ENCODE measurements at places on chromosomes 2 and 18. TPM values are rescaled to one million over a fixed set of nuclear protein-coding genes. Genes with fewer than 3 reads are reported as not detected.
A peak's percentile ranks its signal among the peaks of the same experiment; 100 is the strongest.

ZNF804A gene
- total RNA-seq, result not detected

PFN4 gene
- not detected for total RNA-seq

SMAD7 gene
- 30.0 TPM for total RNA-seq

VAMP8 gene
- total RNA-seq, result 132 TPM

DIPK1C gene
- total RNA-seq, result not detected

CERKL gene
- 0.08 TPM for total RNA-seq

RGPD5 gene
- 16.1 TPM for total RNA-seq

GRCh38 chr2:172510088-172510487, 45.8 kb upstream of the PDK1 start:
- H3K4me3 ChIP-seq, result no peak overlapping the region
- H3K4me1 ChIP-seq, result peaks cover 8% of the 10 kb centered on the region
- H3K27ac ChIP-seq, result no peak overlapping the region
- DNase-seq, result no peak

DNA sequence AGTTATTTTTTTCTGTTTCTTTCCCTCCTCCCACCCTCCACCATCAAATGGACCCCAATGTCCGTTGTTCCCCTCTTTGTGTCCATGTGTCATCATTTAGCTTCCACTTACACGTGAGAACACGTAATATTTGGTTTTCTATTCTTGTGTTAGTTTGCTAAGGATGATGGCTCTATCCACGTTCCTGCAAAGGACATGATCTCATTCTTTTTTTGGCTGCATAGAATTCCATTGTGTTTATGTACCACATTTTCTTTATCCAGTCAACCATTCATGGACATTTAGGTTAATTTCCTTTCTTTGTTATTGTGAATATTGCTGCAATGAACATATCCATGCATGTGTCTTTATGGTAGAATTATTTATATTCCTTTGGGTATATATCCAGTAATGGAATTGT, 91.3 kb upstream of the TNP1 start:
- DNase-seq, result no peak
- no peaks in the 10 kb centered on the region for H3K27me3 ChIP-seq
- H3K36me3 ChIP-seq, result no peaks in the 10 kb centered on the region
- no peak overlapping the region for H3K4me3 ChIP-seq
- H3K4me1 ChIP-seq, result no peaks in the 10 kb centered on the region

DNA sequence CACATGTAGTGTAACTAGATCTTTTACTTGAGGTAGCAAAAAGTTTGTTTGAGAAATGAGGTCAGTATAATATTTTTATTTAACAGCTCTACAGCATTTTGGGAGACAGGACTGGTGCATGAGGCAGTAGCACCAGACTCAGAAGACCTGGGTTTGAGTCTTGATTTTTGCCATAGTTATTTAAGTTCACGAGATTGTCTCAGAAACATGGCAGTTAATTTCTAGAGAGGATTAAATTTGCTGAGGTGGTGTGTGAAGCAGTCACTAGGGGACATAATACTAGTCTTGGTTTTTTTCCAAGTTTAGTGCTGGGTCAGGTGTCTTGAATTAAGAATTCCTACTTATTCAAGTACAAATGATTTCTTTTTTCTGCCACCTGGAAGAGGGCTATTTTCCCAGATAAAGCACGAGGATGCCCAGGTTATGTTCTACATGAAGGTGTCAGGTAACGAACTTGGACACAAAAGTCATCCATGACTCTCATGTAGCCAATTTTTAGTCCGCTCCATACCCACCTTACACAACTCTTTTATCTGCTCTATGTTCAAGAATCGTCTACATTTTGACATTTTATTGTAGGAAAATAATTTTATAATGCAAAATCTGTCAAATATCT, 1.4 kb downstream of the MARCHF7 start:
- H3K27me3 ChIP-seq, result no peaks in the 10 kb centered on the region
- peaks cover 56% of the 10 kb centered on the region for H3K4me1 ChIP-seq
- DNase-seq, result no peak

- no peaks in the 10 kb centered on the region for H3K27me3 ChIP-seq
- H3K36me3 ChIP-seq, result no peaks in the 10 kb centered on the region
- no peak overlapping the region for H3K27ac ChIP-seq
- H3K4me3 ChIP-seq, result no peak overlapping the region
These were observed 82.0 kb downstream of the SGPP2 start for GRCh38 chr2:222506230-222506935.

DNA sequence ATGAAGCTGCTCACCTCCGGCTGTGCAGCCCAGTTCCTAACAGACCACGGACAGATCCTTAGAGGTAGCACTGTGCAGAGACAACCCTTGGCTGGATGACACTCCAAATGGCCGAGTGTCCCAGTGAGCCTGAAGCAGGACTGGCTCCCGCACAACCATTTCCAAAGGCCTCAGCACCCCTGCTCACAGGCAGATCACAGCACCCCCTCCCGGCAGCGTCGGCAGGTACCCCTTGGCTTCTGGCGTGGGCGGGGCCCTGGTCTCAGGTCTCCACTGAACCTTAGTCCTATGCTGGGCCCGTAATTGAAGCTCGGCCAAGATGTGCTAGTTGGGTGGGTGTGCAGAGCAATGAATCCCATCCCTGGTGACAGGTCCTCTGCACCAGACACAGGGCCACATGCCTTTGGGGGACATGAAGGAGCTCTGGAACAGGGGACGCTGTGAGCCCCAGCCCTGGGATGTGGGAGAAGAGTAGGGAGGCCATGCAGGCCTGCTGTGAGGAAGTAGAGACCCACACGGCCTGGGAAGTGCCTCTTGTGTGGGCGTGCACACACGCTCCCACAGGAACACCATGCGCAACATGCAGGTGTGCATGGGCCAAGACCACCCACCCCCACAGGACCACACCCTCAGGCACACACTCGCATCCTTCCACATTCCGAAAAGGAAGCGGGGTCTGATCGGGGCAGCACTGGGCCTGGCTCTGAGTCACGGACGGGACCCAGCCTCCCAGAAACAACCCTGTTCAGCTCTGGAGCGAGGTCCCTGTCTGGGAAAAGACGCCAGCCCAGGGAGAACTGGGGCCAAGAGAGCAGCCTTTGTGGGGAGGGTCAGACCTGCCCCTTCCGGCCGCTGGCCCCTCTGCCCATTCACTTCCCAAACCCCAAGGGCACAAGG, 2.8 kb downstream of the DUSP2 start:
- DNase-seq, result peak; percentile 60
- H3K4me1 ChIP-seq, result peaks cover 51% of the 10 kb centered on the region
- peak overlapping the region; percentile 48 for H3K4me3 ChIP-seq
- H3K27ac ChIP-seq, result peak overlapping the region; percentile 23
- peaks cover 13% of the 10 kb centered on the region for H3K36me3 ChIP-seq
- no peaks in the 10 kb centered on the region for H3K27me3 ChIP-seq

DNA sequence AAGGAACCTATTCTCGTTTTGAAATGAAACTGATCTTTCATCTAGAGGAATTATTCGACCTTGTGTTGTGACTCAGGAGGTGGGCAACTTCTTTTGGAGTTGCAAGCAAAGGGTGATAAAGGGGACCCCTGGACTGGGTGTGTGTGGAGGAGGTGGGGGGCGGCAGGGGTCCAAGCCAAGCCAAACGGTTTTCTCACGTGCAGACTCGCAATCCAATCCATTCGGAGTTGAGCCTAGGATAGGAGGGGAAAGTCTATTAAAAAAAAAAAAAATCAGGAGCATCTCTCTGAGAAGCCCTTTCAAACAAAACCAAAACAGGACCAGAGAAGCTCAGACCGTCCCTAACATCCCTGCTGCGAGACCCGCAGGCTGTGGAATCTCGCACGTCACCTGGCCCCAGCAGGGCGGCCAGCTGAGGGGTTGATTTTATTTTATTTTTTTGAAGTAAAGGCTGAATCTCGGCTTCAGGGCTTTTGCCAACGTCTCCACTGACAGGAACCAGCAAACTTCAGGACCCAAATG, 3.7 kb upstream of the ZEB2 start:
- no peaks in the 10 kb centered on the region for H3K36me3 ChIP-seq
- H3K27ac ChIP-seq, result no peak overlapping the region
- H3K4me3 ChIP-seq, result peak overlapping the region; percentile 74
- DNase-seq, result no peak

DNA sequence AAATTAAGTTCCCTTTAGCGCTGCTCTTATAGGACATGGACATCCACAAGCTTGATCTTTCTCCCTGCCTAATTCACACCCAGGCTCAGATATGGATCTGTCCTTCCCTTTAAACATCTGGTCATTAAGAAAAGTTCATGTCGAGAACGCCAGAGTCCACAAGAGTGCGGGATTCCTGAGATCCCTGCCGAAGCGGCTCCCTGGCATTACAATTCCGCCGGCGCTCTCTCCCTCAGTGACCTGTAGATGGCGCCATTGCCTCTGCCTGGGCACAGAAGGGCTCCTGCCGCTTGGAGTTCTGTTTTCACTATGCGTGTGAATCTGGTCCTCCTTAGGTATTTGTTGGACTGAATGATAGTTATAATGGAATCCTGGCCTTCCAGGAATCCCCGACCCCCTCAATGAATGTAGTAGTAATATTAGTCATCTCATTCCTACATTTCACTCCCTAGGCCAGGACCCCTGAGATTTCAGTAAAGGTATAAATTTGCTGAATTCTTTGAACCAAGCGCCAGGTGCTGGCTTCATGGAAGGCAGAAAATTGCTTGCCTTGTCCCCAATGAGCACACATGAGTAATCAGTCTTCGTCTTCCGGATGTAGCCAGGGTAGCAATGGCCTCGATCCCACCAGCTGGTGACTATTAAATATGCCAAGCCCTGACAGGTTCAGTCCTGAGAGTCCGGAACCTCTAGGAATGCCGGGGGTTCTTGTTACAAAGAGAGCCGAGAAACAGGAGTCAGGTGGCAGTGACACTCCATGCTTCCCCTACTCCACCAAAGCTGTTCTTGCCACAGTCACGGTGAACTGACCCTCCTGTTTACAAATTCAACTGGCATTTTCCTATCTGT, 26.4 kb upstream of the CD207 start:
- DNase-seq, result peak; percentile 69
- H3K4me3 ChIP-seq, result no peak overlapping the region
- no peaks in the 10 kb centered on the region for H3K36me3 ChIP-seq
- no peaks in the 10 kb centered on the region for H3K4me1 ChIP-seq

Data from activated CD4-positive, alpha-beta memory T cell treated with anti-CD3 and anti-CD28 coated beads, Interleukin-2, amount 10 ng/mL, durations not matched to agents 7 days and 5 days (primary cell).